ENCODE measurements at places on chromosomes 4 and X. TPM values are rescaled to one million over a fixed set of nuclear protein-coding genes. Genes with fewer than 3 reads are reported as not detected.

FGA gene
- not detected for total RNA-seq

SLC38A5 gene
- 48.9 TPM for total RNA-seq

TAF7L gene
- total RNA-seq: 0.36 TPM

APLN gene
- 0.72 TPM for total RNA-seq

CLDN34 gene
- under 0.01 TPM for total RNA-seq

ATRX gene
- 79.0 TPM for total RNA-seq

BEX1 gene
- total RNA-seq: 4.4 TPM

NDST3 gene
- total RNA-seq: not detected

TMEM271 gene
- total RNA-seq: not detected

DGAT2L6 gene
- not detected for total RNA-seq

MAGEA9B gene
- not detected for total RNA-seq

PAGE2 gene
- not detected for total RNA-seq

SUPT20HL2 gene
- total RNA-seq: not detected

WNK3 gene
- 1.1 TPM for total RNA-seq

PDCL2 gene
- total RNA-seq: not detected

BTK gene
- not detected for total RNA-seq

ARSJ gene
- 18.6 TPM for total RNA-seq

CT45A2 gene
- total RNA-seq: not detected

TRIM75 gene
- total RNA-seq: not detected

HCCS gene
- total RNA-seq: 17.7 TPM

AFP gene
- not detected for total RNA-seq

COMMD8 gene
- total RNA-seq: 30.8 TPM

RCHY1 gene
- total RNA-seq: 27.9 TPM

CT55 gene
- total RNA-seq: not detected

PYURF gene
- total RNA-seq: 60.1 TPM

FANCB gene
- 3.8 TPM for total RNA-seq

SASH3 gene
- total RNA-seq: not detected

IL9R gene
- not detected for total RNA-seq

CXCL5 gene
- total RNA-seq: not detected

SYNPO2 gene
- 20.9 TPM for total RNA-seq
